ENCODE measurements at places on chromosomes 7 and 10.

GRCh38 chr10:83448013-83448412 is 691.3 kb upstream of the GHITM start:
- DNase-seq, result no peak

- DNase-seq, result no peak
Observed at GRCh38 chr7:37786741-37787569, 61.4 kb upstream of the NME8 start.

DNA sequence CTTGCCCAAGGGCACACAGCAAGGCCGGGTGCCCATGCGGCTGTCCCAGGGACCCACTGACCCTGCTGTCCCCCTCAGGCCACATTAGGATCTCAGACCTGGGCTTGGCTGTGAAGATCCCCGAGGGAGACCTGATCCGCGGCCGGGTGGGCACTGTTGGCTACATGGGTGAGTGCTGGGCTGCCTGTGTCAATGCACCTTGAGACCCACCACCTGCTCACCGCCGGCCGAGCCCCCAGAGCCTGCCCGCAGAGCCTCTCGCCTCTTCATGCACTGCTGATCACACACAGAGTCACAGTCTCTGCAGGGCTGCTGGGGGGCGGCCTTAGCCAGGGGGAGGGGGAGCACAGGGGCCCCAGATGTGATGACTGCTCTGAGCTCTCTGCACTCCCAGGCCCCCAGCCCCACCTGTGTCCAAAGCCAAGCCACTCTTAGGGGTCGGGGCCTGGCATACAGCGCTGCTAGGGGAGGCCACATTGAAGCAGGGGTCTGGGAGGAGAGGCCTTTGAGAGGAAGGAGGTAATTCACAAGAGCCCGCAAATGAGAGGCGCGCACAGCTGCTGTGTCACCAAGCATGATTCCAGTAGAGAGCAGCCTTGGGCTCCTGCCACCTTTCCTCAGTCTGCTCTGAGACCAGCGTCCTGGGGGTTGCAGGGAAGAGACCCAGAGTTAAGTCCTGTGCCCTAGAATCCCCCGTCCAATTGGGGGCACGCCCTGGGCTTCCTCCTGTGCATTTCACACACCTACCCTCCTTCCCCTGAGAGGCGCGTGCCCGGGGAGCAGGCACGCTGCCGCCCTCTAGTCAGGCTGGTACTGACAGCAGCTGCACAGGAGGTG is 100.4 kb downstream of the RGS10 start:
- peak; percentile 21 for DNase-seq

GRCh38 chr7:100087055-100087750 is 1.6 kb upstream of the COPS6 start:
- no peak for DNase-seq

- no peak for DNase-seq
Observed at GRCh38 chr7:97801108-97801507, 69.2 kb downstream of the TAC1 start.

DNA sequence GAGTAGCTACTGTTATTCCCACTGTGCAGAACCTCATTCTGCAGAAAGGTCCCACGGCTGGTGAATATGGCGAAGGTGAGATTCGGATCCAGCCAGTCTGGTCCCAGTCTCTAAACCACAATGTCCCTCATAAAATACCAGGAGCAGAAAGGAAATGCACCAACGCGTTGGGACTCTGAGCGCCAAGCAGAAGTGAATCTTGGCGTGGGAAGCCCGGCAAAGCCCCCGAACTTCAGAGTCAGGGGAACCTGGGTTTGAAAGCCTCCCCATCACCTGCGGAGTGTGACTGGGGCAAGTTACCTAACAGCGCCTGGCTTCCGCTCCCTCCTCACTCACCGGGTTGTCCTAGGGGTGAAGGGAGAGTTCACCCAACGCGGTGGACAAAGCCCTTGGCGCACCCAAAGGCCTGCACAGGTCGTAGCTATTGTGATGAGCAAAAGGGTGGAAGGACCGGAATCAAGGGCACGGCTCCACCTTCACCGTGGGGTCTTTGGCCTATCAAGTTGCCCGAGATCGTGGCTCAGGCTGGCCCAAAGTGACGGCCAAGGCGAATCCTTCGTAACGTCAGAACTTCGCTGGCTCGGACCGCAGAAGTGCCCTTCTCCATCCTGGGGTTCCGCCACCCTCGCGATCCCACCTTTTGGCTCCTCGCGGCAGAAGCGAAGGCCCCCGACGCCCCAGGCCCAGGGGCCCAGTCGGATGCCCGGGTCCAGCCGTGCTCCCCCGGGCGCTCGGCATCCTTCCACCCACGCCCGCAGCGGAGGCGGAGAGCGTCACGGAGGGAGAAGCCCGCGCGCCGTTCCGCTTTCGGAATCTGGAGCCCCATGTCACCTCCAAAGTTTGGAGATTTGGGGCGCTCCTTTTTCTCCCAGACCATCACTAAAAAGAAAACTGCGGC is 811 bp downstream of the RGS10 start:
- DNase-seq, result no peak

DNA sequence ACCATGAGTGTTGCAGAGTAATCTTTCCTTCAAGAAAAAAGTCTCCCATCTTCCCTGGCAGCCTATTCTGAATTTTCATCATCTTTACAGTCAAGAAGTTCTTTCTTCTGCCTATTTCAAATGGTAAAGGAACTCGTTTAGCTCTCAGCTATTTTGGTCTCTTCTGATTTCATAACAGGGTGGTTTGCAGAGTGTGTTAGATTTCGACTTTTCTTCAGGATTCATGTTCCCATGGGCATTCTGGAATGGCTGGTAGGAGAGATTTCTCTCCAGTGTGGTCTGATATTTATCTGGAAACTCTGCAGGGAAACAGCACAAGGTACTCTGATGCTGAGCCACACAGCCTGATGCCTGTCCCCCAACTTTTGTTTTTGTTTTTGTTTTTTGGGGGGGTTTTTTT is 111.1 kb upstream of the FAM171A1 start:
- no peak for DNase-seq

DNA sequence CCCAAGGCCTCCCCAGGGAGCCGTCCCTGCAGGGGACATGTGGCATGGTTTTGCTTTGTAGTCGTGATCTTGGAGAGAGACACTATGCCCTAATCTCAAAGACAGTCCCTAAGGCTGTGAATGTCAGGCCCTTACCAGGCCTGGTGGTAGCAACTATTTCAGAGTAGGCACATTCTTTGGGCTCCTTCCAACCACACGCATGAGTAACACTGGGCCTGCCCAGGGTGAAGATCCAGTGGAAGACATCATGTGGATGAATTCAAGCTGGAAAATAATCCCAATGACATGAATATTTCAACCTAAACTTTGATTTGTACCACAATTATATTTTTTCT is 39.5 kb upstream of the INSIG1 start:
- DNase-seq, result no peak

DNA sequence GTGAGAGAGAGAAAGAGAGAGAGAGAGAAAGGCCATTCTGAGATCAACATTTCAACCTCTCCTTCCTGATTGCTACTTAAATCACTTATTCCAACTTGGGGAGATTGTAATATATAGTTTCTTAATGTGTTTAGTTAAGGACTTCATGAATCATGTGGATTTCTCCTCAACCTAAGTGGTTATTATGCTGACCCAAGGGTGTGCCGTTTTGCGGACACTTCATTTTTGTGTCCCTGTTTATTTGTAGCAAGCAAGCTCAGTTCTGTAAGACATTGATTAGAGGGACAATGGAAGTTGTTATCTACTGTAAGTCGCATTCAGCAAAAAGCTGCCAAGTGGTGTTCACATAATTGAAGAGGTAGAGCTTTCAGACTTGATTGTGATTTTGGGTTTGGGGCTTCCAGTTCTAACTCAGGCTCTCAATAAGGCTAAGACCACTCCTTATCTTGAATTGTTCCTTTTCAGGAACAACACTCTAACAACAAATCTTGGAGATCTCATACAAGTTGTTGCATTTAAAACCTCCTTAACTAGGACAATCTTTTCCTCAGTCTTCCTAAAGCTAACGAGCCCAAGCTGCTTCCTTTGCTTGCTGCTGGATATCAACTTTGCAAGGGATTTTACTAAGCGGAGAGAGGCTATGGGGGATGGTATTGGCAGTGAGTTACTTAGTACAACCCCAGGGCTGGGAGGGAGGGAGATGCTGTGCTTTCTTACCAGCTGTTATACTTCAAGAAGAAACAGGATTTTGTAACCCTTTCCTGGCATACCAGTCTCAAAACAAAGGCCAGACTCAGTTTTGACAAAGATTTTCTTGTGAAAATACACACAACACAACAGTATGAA is 19.8 kb upstream of the COL1A2 start:
- DNase-seq, result no peak

GRCh38 chr7:17054206-17054605 is 172.4 kb upstream of the AGR3 start:
- no peak for DNase-seq

GRCh38 chr7:159136442-159136841 is 8.2 kb downstream of the VIPR2 start:
- DNase-seq, result no peak

GRCh38 chr10:90746829-90747228 is 111.0 kb downstream of the HTR7 start:
- no peak for DNase-seq

GRCh38 chr7:42085531-42085930 is 151.5 kb downstream of the GLI3 start:
- DNase-seq, result no peak
